Fibroblast of villous mesenchyme (primary cell): ENCODE measurements at places on chromosomes 12 and 14.
A peak's percentile ranks its signal among the peaks of the same experiment; 100 is the strongest.

- DNase-seq: no peak
These were observed 3.6 kb upstream of the LGALS3 start for GRCh38 chr14:55125403-55125802.

- peak; percentile 68 for DNase-seq
These were observed 32.1 kb upstream of the GSG1 start for GRCh38 chr12:13135371-13136178.

DNA sequence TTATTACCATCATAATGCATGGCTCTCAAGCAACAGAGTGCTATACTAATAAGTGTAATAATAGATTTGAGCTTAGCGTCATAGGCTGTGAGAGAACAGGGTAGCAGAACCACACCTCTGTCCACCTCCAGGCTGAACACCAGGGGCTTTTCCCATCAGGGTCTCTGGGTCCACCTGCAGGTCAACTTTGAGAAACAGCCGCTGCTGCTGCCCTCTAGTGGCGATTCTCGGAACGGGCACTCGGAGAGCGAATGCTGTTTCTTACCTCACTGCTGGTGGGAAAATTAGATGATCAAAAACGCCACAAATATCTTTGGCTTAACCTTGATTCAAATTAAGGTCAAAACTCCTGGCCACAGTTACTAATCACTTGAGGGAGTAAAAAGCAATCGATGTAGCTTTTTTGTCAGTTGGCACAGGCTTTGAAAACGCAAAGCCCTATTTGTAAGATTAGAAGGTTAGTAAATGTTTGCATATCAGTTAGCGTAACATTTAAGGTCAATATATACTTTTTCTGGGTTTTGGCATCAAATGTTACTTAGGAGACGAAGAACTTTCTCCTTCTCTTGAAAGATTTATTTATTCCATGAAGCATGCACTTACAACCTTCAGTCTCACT is 127.9 kb upstream of the TMEM132D start:
- peak; percentile 3 for DNase-seq

DNA sequence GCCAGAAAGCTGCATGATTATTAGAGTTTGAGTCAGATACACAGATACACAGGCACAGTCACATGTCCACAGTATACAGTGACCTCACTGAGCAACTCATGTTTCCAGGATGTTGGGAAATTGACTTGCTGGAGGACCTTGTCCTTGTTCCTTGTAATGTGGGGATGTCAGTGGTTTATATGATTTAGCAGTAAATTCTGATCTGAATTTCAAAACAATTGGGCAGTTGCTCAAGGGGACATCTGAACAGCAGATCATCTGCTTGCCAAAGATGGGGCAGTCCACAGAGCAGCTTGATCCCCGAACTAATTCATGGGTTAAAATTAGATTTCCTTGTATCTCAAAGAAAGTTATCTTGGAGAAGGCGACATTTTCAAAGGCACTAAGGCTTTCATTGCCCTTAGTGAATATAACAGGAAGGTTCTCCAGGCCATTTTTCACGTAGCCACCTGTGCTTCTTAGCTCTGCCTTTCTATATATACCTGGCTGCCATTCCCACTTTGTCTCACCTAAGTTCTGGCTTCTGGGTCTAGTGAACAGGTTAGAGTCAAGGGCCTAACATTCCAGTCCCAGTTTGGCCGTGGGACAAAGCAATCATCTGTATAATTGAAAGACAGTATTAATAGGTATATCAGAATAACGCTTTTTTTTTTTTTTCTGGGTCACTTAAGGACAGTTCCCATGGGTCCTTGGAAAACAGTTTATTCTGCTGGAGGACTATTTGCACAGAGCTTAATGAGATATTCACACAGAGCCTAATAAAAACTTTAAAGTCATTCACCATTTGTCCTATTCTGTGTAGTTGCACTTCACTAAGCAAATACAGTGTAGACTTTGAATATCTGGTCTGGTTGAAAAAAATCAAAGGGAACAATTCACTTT is 64.9 kb upstream of the STRN3 start:
- DNase-seq: peak; percentile 98

DNA sequence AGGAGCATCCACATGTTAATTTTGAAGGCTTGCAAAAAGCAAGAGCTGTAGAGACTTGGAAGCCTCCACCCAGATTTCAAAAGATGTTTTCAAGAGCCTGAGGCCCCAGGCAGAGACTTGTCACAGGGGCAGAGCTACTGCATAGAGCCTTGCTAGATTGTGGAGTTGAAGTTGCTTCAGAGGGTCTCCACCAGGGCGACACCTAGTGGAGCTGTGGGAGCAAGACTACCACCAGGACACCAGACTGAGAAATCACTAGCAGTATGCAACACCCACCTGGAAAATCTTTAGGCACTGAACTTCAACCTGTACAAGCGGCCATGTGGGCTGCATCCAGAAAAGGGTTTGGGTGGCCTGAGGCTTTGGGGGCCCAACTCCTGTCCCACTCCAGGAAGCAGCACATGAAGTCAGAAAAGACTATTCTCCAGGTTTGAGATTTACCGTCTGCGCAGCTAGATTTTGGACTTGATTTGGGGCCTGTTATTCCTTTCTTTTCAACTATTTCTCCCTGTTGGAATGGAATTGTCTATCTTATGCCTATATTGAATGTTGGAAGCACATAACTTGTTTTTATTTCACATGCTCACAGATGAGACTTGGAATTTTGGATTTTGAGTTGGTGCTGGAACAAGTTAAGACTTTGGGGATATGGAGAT is 508.6 kb downstream of the FLRT2 start:
- peak; percentile 58 for DNase-seq

GRCh38 chr12:9756170-9756569 is 4.5 kb downstream of the CD69 start:
- no peak for DNase-seq

GRCh38 chr12:124640056-124640455 is 72.6 kb upstream of the NCOR2 start:
- peak; percentile 16 for DNase-seq

DNA sequence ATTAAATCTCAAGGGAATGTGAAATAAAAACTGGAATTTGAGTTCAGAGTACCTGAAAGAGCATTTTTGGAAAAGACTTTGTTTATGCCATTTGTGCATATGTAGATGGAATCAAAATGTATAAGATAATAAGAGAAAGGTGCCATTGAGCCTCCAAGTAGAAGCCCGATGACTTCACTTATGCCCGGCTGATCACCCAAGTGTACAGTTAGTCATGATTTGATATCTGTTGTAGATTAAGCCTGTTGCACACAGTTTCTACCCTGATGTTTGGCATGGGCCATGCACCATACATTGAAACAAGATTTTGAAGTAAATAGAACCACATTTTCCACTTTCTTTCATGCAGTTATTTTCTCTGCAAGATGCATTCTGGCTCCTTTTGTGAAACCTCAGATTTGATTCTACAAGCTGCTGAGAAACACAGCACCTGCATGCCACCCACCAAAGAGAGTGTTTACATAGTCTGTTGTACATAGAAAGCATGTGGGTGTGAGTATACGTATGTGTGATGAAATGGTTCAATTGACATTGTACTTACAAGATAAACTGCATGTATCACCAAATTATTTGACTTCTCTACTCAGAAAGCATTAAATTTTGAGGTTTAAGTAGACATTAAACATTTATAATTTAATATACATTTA is 772.5 kb downstream of the DIO2 start:
- no peak for DNase-seq

DNA sequence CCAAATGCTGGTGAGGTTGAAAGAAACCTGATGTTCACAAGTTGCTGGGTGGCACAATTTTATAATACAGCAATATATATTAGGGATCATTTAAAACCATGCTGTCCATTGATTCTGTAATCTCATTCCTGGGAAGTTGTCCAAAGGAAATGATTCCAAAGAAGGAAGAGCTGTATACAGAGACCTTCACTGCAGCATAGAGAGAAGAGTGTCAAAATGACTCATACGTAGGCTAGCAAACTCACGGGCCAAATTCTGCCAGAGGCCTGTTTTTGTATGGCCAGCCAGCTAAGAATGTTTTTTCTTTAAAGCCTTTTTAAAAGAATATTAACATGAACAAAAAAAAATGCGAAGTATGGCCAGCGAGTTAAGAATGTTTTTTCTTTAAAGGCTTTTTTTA is 69.2 kb upstream of the MED13L start:
- peak; percentile 80 for DNase-seq

DNA sequence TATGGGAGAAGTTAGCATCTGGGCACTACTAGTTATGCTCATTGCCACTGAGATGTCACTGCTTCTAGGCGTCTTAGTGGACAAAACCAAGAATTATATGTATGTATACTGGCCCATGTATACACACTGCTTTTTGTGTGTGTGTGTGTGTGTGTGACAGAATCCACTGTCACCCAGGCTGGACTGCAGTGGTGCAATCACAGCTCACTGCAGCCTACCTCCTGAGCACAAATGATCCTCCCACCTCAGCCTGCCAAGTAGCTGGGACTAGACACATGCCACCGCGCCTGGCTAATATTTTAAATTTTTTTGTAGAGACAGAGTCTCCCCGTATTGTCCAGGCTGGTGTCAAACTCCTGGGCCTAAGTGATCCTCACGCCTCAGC is 25.2 kb downstream of the LIMA1 start:
- DNase-seq: no peak
